ENCODE measurements at places on chromosomes 1 and 21. TPM values are rescaled to one million over a fixed set of nuclear protein-coding genes. Genes with fewer than 3 reads are reported as not detected.

DNA sequence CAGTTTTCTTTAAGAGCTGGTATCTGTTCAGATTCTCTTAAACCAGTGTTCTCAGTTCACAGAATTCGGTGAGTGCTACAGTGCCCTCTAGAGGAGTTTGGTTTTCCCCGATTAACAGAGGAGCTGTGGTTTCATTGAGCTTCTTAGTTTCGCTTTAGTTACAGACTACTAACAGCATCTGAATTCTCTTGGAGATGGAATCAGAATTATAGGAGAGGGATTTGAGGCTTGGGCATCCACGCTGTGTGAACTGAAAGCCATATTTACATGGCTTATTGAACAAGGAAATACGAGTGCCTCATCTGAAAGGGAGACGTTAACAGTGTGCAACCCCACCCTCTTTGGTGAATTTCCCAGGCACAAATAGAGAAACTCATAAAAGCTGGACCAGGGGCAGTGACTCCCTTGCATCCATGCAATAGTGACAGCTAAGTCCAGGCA lies 202.0 kb downstream of the USH2A start:
- DNase-seq: no peak

DNA sequence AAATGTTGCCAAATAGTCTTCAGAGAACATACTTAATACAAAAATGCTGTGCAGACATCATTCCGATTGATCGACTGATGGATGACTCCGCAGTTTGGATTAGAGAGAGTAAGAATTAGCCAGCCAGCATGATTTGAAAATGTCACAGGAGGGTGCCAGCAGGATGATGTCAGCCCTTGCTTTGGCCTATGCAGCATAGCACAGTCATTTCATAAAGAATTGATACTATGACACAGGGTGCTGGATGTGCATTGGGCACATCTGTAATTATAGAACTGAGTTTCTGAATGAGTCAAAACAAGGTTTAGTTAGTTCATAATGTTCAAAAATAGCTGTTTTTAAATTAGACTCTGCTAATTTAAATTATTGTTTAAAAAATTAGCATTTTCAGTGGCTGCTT lies 21.6 kb upstream of the TRAF5 start:
- DNase-seq: no peak

DNA sequence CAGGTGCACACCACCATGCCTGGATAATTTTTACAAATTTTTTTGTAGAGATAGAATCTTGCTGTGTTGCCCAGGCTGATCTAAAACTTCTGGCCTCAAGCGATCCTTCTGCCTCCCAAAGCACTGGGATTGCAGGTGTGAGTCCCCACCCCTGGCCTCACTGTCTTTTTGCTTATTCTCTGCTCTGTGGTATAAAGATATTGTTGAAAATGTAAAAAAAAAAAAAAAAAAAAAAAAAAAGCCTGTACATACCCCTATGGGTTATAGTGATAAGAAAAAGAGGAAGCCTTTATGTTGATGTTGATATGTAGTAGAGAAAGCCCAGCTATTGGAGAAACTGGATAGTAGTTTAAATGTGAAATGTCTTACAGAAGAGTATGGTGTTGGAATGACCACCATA lies 125.8 kb downstream of the XPR1 start:
- DNase-seq: no peak

- DNase-seq: no peak
These were observed 140.9 kb upstream of the CTTNBP2NL start for GRCh38 chr1:112255080-112255479.

- no peak for DNase-seq
These were observed 50.2 kb upstream of the TACSTD2 start for GRCh38 chr1:58627221-58627620.

DNA sequence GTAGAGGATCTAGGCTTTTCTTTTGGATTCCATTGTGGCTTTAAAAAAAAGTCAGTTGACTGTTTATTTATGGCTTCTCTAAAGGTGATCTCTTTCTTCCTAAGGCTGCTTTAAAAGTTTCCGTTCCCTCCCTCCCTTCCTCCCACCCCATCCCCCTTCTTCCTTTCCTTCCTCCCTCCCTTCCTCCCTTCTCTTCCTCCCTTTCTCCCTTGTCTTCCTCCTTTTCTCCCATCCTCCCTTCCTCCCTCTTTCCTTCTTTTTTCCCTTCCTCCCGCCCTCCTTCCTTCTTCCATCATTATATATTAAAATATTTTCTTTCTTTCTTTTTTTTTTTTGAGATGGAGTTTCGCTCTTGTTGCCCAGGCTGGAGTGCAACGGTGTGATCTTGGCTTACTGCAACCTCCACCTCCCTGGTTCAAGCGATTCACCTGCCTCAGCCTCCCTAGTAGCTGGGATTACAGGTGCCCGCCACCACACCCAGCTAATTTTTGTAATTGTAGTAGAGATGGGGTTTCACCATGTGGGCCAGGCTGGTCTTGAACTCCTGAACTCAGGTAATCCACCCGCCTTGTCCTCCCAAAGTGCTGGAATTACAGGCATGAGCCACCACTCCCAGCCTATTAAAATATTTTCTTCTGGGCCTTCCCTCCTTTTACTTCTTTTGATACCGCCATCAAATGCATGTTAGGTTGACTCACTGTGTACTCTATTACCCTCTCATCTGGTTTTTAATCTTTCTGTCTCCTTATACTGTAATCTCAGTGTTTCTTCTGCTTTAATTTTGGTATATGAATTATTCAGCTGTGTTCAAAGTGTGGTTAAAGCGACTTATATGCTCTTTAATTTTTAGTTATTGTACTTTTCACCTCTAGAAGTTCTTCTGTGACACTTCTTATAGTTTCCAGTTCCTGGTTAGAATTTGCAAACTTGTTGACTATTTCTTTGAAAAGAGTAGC lies 59.2 kb upstream of the ATP5PO start:
- DNase-seq: no peak

The CHIA gene
- total RNA-seq: not detected

The EYA3 gene
- total RNA-seq: 30.9 TPM

The RBP7 gene
- total RNA-seq: not detected

The LAMB3 gene
- 11.5 TPM for total RNA-seq

The KCNN3 gene
- total RNA-seq: 0.39 TPM

The GATAD2B gene
- 70.0 TPM for total RNA-seq

The TMEM50A gene
- total RNA-seq: 113 TPM

Data from activated T-helper 2 cell treated with anti-CD3 and anti-CD28 coated beads, Interferon-gamma antibody, Interleukin-2, Interleukin-4, amounts not matched to agents 10 μg/mL and 5 μg/mL and 100 μg/mL, durations not matched to agents 14 hours and 24 hours and 36 hours (primary cell).